ENCODE measurements at places on chromosomes 6 and 20.

GRCh38 chr6:127516662-127517273 lies 2.4 kb downstream of the MTCL3 start:
- H3K36me3 ChIP-seq = no peaks in the 10 kb centered on the region
- no peaks in the 10 kb centered on the region for H3K27me3 ChIP-seq
- no peak for DNase-seq
- H3K4me1 ChIP-seq = no peaks in the 10 kb centered on the region

- H3K27me3 ChIP-seq = no peaks in the 10 kb centered on the region
- no peaks in the 10 kb centered on the region for H3K4me1 ChIP-seq
- H3K27ac ChIP-seq = no peak overlapping the region
- no peak overlapping the region for H3K4me3 ChIP-seq
These were observed 174.1 kb upstream of the ZFP64 start for GRCh38 chr20:52365688-52366087.

DNA sequence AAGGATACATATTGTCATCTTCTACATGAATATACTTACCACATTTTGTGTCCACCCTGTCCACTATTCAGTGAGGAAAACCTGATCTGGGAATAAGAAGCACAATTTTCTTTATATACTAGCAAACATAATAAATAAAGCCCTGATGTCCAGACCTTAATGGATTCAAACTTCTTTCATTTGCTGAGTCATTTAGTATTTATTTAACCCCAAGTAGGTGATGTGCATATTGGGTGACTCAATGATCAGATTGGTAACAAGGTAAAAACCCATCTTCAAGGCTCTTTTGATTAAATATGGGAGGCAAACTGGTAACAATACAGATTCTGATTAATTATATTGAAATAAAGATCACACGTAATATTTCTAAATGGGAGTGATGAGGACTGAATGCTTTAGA lies 1159.8 kb upstream of the EYS start:
- no peak overlapping the region for H3K4me3 ChIP-seq
- DNase-seq = no peak
- H3K4me1 ChIP-seq = no peaks in the 10 kb centered on the region
- H3K27ac ChIP-seq = no peak overlapping the region
- no peaks in the 10 kb centered on the region for H3K36me3 ChIP-seq

DNA sequence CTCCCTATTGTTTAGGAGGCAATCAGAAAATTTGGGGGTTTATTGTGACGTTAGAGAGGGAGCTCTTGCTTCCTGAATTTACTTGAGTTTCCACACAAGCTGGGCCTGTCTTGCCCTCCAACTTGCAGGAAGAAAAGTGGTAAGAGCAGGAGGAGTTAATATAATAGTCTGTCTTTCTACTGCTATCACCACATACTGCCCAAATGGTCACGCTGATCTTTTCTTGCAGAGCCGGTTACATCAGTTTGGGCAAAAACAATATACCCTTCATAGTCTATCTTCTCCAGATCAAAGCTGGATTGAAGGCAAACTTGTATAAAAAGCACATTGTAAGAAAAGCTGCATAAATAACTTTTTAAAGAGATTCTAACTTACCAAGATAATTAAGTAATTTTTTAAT lies 46.3 kb upstream of the ECHDC1 start:
- H3K27ac ChIP-seq = no peak overlapping the region
- no peaks in the 10 kb centered on the region for H3K36me3 ChIP-seq
- H3K27me3 ChIP-seq = no peaks in the 10 kb centered on the region
- DNase-seq = no peak
- no peak overlapping the region for H3K4me3 ChIP-seq

DNA sequence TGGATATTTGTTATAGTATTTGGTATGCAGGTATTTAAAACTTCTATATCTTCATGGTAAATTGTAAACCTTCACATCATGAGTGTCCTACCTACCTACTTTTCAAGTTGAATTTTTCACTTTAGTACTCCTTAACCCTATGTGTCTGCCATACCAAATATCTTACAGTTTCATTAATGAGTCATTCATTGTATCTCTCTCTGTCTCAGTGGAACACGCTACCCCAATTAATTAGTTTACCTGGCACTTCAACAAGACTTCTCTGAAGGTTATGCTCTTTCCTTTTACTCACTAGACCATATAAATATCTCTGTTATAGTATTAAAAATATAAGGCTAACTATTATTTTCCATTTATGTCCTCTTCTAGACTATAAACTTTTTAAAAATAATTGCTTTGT lies 123.9 kb upstream of the GJE1 start:
- no peak overlapping the region for H3K27ac ChIP-seq
- H3K36me3 ChIP-seq = no peaks in the 10 kb centered on the region
- H3K4me1 ChIP-seq = no peaks in the 10 kb centered on the region
- no peak overlapping the region for H3K4me3 ChIP-seq
- no peaks in the 10 kb centered on the region for H3K27me3 ChIP-seq

DNA sequence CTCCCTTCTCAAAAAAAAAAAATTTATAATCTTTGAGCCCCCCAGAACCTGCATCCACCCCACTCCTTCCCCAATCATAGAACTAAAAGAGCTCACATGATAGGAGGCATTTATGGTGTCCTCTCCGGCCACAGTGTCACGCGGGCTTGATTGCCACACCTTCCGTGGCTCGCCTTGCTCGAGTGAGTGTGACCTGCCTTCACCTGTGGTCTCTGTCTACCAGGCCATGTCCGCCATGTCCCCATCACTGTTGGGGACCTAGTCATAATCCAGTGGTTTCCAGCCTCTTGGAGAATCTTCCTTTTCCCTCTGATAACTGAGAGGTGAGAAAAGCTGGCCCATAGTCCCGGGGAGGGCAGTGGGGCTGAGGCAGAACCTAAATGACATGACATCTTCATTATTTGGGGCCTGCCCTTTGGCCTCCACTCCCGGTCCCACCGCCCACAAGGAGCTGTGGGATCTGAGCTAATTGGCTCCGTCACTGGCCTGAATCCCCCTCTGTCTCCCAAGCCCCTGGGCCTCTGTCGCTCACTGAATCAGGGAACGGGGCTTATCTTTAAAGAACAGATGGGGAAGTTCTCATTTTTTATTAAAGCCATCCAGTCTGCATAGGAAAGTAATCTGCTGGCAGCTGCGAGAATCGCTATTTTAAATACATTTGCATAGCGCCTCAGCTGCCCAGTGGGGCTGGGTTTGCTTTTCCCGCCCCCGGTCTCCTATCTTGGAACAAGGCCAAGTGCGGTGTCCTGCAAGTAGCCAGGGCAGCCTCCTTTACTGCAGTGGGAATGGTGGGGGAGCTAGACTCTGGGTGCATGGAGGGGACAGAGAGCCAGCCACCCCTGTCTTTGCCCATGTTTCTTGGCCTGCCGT lies 197.6 kb upstream of the PMEPA1 start:
- no peaks in the 10 kb centered on the region for H3K4me1 ChIP-seq
- H3K27me3 ChIP-seq = no peaks in the 10 kb centered on the region
- no peak overlapping the region for H3K4me3 ChIP-seq
- no peak for DNase-seq

DNA sequence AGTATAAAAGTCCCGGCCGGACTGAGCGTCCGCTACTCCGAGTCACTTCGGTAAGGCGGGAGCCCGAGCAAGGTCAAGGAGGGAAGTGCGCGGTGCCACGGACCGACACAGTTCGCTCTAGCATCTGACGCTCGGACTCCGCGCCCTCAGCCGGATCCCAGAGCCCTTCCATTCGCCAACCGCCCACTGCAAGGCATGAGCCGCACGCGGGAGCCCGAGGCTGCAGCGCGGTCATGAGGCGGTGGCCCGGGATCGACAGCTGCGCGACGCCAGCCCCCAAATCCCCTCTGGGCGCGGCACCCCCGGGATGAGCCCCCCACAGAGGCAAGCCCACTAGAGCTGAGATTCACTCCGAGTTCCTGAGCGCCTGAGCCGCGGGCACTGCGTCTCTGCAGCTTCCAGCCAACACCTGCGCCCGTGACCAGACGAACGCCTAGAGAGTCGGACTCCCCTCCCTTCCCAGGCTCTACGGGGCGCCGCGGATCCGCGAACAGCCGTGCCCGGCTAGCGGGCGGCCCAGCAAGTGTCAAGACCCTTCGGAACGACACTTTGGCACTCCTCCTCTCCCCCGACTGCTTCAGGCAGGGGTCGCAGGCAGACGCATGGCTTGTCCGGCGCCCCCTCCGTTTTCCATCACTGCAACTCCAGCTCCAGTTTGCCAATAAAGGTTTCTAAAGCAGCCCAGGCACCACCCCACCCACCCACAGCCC lies 725 bp upstream of the ISM1 start:
- peak overlapping the region; percentile 94 for H3K4me3 ChIP-seq
- peak; percentile 93 for DNase-seq
- H3K4me1 ChIP-seq = no peaks in the 10 kb centered on the region
- no peaks in the 10 kb centered on the region for H3K36me3 ChIP-seq
- no peak overlapping the region for H3K27ac ChIP-seq

GRCh38 chr6:125393449-125393858 lies 91.7 kb upstream of the HDDC2 start:
- no peaks in the 10 kb centered on the region for H3K36me3 ChIP-seq
- H3K27ac ChIP-seq = no peak overlapping the region
- H3K4me1 ChIP-seq = no peaks in the 10 kb centered on the region
- H3K4me3 ChIP-seq = no peak overlapping the region

DNA sequence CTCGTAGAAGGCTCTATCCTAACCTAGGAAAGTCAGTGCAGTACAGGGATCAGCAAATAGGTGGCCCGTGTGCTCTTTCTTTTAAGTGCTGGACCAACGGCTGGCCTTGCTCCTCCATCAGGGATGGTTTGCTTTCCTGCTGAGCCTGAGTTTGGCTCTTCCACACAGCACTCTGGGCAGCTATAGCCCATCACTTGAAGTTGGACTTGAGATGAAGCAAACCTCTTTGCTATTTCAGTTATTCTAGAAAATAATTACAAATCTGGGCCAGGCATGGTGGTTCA lies 66.9 kb upstream of the KCNK16 start:
- H3K27me3 ChIP-seq = no peaks in the 10 kb centered on the region
- no peak overlapping the region for H3K4me3 ChIP-seq
- H3K36me3 ChIP-seq = no peaks in the 10 kb centered on the region
- no peak for DNase-seq

DNA sequence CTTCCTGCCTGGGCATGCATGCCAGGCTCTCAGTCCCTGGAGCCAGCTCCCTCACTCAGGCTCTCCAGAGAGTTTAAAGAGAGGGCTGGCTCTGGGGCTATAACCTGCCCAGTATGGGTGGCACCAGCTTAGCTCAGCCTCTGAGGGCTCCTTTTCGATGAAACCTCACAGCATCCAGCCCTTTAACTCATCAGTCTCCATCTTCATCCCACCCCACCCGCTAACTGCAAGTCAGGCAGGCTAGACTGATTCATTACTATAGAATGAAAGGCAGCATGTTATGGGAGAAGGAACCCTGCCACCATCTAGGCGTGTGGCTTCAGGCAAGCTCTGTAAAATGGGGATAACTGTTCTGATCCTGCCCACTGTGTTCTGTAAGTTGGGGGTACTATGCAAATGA lies 53.5 kb downstream of the RAB44 start:
- no peaks in the 10 kb centered on the region for H3K36me3 ChIP-seq
- no peak for DNase-seq
- H3K4me3 ChIP-seq = no peak overlapping the region
- H3K27ac ChIP-seq = no peak overlapping the region

- no peak for DNase-seq
- H3K27me3 ChIP-seq = no peaks in the 10 kb centered on the region
- no peaks in the 10 kb centered on the region for H3K36me3 ChIP-seq
- H3K27ac ChIP-seq = no peak overlapping the region
These were observed 2.0 kb upstream of the TRMT11 start for GRCh38 chr6:125984311-125984710.

GRCh38 chr6:50007819-50008218 lies 14.0 kb downstream of the DEFB110 start:
- H3K4me3 ChIP-seq = no peak overlapping the region
- no peaks in the 10 kb centered on the region for H3K4me1 ChIP-seq
- no peaks in the 10 kb centered on the region for H3K36me3 ChIP-seq
- no peak overlapping the region for H3K27ac ChIP-seq
- DNase-seq = no peak

- H3K36me3 ChIP-seq = no peaks in the 10 kb centered on the region
- H3K4me3 ChIP-seq = no peak overlapping the region
- H3K27ac ChIP-seq = no peak overlapping the region
- H3K27me3 ChIP-seq = no peaks in the 10 kb centered on the region
- no peak for DNase-seq
- H3K4me1 ChIP-seq = no peaks in the 10 kb centered on the region
These were observed 662.6 kb downstream of the BCKDHB start for GRCh38 chr6:80769106-80769505.

- no peaks in the 10 kb centered on the region for H3K27me3 ChIP-seq
- H3K27ac ChIP-seq = peak overlapping the region; percentile 47
- H3K36me3 ChIP-seq = no peaks in the 10 kb centered on the region
- H3K4me1 ChIP-seq = no peaks in the 10 kb centered on the region
- peak; percentile 50 for DNase-seq
- H3K4me3 ChIP-seq = no peak overlapping the region
These were observed 40.6 kb downstream of the TOX2 start for GRCh38 chr20:43955062-43955749.

- no peak overlapping the region for H3K4me3 ChIP-seq
- no peak overlapping the region for H3K27ac ChIP-seq
- H3K27me3 ChIP-seq = no peaks in the 10 kb centered on the region
- DNase-seq = no peak
- H3K4me1 ChIP-seq = no peaks in the 10 kb centered on the region
These were observed 171.8 kb upstream of the BMP2 start for GRCh38 chr20:6595704-6596103.

DNA sequence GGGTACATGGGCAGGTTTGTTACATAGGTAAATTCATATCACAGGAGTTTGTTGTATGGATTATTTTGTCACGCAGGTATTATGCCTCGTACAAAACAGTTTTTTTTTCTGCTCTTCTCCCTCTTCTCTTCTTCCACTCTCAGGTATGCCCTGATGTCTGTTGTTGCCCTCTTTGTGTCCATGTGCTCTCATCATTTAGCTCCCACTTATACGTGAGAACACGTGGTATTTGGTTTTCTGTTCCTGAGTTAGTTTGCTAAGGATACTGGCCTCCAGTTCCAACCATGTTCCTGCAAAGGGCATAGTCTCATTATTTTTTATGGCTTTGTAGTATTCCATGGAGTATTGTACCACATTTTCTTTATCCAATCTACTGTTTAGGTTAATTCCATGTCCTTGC lies 65.7 kb downstream of the UNC5CL start:
- DNase-seq = no peak
- H3K36me3 ChIP-seq = no peaks in the 10 kb centered on the region
- no peak overlapping the region for H3K4me3 ChIP-seq
- no peaks in the 10 kb centered on the region for H3K4me1 ChIP-seq

GRCh38 chr6:169811072-169811471 lies 59.6 kb downstream of the ERMARD start:
- DNase-seq = no peak
- no peak overlapping the region for H3K27ac ChIP-seq
- no peaks in the 10 kb centered on the region for H3K36me3 ChIP-seq
- H3K4me1 ChIP-seq = no peaks in the 10 kb centered on the region
- H3K4me3 ChIP-seq = no peak overlapping the region

DNA sequence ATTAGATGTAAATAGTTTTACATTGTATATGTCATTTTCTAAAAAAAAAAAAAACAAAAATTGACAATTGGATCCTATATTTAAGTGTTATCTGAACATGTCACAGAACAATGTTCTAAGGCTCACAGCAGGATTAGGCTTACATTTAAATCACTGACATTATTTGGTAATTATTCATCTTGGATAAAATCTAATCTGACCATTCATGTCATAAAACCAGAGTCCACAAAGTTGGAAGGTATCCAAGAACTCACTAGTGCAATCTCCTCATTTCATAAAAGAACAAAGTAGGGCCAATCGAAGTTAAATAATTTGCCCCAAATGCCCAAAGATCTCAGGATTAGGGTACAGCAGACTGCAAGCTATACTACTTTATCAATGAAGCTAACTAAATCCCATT lies 73.0 kb downstream of the PDSS2 start:
- peaks cover 3% of the 10 kb centered on the region for H3K4me1 ChIP-seq
- no peak overlapping the region for H3K27ac ChIP-seq
- no peak overlapping the region for H3K4me3 ChIP-seq
- no peaks in the 10 kb centered on the region for H3K27me3 ChIP-seq
- no peak for DNase-seq
